ENCODE measurements at places on chromosomes 6 and 20.

DNA sequence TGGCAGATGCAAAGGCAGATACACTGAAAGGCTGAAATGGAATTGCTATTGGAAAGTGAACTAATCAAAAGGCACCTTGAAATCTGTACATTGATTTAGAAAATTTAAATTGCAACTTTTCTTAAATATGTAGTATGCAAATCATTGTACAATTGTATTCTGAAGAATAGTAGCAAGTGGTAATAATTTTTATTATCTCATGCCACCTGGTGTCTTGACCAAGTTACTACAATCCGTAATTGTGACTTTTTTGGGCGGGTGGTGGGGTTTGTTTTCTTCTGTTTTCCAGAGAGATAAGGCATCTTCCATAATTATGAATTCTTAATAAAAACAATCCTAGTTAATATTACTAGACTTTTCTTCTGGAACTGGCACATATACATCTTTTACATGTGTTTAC, 12.5 kb upstream of the BCKDHB start:
- DNase-seq, result no peak

GRCh38 chr6:23111984-23112383, 542.6 kb downstream of the HDGFL1 start:
- DNase-seq, result no peak

- DNase-seq, result no peak
Observed at GRCh38 chr20:59673998-59674445, 69.7 kb downstream of the PHACTR3 start.

- DNase-seq, result no peak
Observed at GRCh38 chr20:60091861-60092260, 133.6 kb downstream of the CDH26 start.

DNA sequence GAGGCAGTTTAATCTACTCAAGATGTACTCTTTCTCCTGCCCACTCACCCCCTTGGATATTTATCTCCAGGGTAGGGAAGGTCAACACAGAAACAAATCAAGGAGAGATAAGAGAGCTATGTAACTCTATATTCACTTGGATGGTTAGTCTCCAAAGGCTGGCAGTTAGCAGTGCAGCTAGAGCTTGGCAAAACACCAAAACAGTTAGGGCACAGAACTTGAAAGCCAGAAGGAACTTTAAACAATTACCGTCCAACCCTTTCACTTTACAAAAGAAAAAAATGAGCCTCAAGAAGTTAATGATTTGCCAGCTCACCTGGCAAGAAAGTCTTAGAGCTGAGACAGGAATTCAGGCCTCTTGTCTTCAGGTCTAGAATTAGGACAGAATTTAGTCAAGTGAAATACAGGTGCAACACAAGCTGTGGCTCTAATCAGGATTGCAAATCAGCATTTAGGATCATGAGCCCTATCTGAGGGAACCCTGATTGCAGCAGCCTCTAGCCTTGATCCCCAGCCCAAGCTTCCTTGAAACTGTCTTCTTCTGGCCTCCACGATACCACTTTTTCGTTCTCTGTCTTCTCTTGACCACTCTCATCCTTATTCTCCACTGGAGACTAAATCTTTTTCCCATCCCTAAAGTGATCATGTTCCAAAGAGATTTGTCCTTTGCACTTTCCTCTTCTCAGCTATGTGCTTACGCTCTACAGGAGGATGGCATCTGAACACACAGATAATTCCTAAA, 14.9 kb downstream of the NEDD9 start:
- no peak for DNase-seq

DNA sequence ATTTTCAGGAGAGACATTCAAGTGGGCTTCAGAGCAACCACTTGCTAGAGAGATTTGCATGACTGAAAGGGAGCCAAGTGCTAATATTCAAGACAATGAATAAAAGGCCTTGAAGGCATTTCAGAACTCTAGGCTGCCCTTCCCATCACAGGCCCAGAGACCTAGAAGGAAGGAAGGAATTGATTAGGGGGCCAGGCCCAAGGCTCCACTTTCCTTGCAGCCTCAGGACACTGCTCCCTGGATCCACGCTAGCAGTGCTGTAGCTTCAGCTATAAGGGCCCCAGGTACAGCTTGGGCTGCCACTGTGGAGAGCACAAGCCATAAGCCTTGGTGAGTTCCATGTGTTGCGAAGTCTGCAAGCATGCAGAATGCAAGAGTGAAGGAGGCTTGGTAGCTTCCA, 731.9 kb upstream of the FLRT3 start:
- no peak for DNase-seq

- no peak for DNase-seq
Observed at GRCh38 chr20:9949563-9949962, 85.2 kb upstream of the ANKEF1 start.

- DNase-seq, result no peak
Observed at GRCh38 chr6:160285541-160286105, 27.0 kb upstream of the SLC22A2 start.

GRCh38 chr20:62406635-62407176, 379 bp downstream of the CABLES2 start:
- no peak for DNase-seq
